ENCODE measurements at places on chromosomes 6 and 20.

DNA sequence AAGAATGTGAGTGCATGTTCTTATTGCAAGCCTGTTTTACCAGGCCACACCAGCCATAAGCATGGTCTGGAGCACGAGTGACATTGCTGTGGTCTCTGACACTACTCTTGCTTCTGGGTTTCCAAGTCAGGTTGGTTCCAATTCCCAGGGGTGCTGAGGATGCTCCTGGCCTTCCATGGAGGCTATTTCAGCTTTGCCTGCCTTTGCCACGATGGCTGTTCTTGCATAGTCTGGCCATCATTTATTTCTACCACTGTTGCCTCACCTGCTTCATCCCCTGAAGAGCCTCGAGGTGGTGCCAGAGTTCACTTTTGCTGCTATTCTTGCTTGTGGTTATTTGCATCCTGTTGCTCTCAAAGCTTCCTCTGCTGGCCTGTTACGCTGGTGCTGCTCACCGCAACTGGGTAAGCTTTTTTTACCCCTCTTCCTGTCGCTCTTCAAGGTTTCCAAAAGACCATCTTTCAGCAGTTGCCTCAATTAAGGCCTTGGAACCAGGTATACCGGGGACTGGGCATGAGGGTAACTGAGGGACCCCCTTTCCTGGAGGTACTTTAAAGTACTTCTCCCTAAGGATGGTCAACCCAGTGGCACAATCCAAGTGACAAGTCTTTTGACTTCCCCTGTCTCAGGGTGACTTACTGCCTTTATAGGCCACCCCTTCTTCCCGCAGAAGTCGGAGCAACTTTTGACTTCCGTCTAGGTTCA is 64.5 kb downstream of the AKAP7 start:
- DNase-seq = peak; percentile 64

GRCh38 chr6:36660771-36661471 is 17.6 kb upstream of the CDKN1A start:
- DNase-seq = no peak

GRCh38 chr6:73325656-73326055 is 28.4 kb downstream of the DPPA5 start:
- DNase-seq = no peak

GRCh38 chr20:57770852-57771720 is 61.3 kb upstream of the PMEPA1 start:
- DNase-seq = no peak

DNA sequence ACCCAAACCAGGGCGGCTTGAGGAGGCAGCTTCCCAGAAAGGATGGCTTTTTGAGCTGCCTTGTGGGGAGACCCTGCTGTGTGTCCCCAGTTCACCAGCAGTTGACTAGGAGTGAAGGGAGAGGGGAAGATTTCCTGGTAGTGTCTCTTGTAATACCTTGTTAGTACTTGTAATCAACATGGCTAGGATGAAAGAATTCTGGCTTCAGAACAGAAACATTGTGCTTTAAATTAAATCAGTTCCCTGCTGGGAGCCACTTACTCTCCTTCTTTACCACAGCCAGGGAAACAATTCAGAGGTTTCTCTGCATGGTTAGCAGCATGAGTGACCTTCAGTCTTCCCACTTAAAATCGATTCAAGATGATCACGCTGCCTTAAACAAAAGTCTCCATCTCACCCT is 525.4 kb upstream of the ID4 start:
- no peak for DNase-seq

- DNase-seq = no peak
Measured at GRCh38 chr6:81145506-81145905, 607.0 kb downstream of the TENT5A start.

- DNase-seq = no peak
Measured at GRCh38 chr6:147055821-147056392, 148.3 kb upstream of the STXBP5 start.

DNA sequence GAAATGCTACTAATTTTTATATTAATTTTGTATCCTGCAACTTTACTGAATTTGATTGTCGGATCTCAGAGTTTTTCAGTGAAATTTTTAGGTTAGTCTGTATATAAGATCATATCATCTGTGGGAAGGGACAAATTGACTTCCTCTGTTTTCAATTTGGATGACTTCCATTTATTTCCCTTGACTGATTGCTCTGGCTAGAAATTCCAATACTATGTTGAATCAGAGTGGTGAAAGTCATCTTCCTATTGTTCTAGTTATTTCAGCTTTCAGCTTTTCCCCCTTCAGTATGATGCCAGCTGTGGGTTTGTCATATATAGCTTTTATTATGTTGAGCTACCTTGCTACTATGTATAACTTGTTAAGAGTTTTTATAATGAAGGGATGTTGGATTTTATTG is 771.2 kb downstream of the KIF16B start:
- no peak for DNase-seq

DNA sequence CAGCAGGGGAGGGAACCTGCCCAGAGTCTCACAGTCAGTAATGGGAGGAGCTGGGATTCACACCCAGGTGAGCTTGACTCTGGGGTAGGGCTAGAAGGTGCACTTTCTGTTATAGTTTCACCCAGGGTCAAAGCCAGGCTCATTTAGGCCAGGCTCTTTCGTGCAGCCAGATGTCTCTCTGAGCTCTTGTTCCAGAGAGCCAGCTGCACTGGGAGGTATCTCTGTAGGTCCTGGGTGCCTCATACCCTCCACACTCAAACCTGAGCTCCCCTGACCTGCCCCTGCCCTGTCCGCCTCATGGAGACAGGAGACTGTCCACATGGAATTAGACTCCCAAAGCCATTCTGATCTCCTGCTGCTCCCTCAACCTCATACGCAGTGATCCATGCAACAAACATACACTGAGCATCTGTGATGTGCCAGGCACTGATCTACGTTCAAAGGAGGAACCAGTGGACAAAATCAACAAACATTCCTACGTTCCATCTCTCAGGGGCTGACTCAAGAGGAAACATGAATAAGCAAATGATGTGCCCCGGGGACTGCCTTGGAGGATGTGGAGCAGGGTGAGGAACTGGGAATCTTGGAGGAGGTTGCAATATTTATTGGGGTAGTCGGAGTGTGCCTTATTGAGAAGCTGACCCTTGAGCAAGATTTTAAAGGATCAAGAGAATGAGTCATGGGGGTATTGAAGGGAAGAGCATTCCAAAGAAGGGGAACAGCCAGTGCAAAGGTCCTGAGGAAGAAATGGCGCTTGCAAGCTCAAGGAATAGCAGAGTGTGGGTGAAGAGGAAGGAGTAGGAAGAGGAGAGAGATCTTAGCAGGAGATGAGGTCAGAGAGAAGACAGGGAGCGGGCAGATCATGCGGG is 71.3 kb upstream of the TOX2 start:
- no peak for DNase-seq

- DNase-seq = no peak
Measured at GRCh38 chr20:58401162-58401561, 12.1 kb downstream of the VAPB start.

GRCh38 chr6:119544325-119545175 is 195.0 kb upstream of the MAN1A1 start:
- no peak for DNase-seq

DNA sequence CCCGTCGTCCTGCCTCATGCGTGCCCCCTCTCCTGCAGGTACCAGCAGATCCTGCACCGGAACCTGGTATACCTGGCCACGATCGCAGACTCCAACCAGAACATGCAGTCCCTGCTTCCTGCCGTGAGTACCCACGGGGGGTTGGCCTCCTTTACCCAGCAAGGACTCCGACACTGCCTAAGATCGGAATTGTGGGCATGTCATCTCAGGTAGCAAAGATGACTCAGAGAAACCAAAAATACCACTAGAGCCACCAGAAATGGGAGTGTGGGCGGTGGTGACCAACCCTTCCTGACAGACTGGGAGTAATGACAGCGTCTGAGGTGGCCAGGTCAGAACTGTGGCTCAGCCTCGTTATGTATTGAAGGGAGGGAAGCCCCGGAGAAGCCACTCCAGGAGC is 16.3 kb downstream of the SS18L1 start:
- DNase-seq = peak; percentile 38

GRCh38 chr20:825710-826421 is 7.6 kb upstream of the FAM110A start:
- DNase-seq = no peak

DNA sequence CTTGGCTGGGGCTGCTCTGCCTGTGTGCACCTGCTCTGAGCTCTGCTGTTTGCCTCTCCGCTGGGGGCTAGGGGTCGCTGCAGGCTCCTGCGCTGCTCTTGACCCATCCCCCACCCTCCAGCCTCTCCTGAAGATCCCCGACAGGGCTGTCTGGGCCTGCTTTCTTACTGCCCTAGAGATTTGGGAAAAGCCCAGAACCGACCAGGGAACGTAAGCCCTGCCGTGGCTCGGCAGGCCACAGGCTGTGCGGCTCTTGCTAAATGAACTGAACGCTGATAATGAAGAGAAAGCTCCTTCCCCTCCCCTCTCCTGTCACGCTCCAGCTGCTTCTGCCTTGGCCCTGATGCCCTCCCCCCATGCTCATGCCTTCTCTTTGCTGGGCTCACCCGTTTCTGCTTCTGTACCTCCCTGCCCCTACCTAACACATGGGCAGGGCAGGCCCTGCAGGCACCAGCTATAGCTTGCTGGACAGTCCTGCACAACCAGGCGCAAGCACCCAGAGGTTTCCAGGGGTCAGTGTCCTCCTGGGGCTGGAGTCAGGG is 32.0 kb upstream of the PCMTD2 start:
- no peak for DNase-seq

DNA sequence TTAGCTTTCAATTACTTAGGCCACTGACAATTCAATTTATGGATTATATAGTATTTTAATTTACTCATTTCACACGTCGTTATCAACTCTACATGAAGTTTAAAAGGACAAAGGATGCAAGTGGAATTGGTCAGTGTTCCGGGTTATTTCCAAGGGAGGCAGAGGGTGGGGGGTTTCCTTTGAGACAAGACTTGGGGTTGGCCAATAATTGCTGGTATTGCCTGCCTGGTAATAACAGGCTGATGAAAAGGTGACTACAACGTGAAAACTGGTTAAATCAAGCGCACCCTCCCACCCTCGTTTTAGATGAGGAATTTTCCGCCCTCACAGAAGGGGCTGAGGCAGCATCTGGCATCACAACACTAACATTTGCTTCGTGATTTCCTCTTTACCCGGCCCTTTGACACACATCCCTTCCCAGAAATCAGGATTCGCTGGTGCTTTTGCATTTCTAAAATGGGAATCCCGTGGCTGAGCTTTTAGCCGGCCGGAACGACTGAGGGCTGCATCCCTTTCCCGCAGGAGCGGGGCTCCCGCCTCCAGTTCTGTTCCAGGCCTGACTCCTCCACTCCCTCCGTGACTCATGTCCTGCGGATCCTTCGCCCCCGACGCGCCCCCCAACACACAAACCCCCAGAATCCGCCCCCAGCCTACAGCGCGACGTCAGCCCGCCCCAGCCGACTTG is 999 bp upstream of the PIM1 start:
- DNase-seq = no peak

DNA sequence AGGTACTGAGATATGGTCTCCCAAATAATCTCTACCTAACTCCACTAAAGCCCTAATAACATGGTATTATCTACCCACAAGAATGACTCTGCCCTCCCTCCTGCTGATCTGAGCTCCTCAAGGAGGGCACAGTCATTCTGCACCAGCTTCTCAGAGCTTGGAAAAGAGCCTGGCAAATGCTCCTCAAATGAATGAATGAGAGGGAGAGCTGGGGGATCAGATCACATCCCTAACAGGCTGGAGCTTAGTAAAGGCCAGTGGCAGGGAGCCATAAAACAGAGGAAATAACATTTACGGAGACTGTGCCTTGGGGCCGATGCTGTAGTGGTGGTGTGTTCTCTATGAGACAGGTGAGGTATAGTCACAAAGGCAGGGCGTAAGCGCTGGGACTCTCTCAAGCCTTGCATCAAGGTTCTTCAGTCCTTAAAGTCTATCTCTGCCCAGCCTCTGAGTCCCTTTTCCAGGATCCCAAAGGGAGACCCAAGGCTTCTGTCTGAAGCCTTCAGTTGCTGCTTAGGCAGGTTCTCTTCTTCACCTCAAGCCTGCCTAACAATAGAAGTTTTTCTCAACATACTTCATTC is 7.2 kb upstream of the NNAT start:
- DNase-seq = no peak

GRCh38 chr6:122995921-122996793 is at the start of gene CLVS2:
TSS of gene CLVS2 (plus strand) at chr6:122996235. CDS start at chr6:122997778, 1,543 bp downstream.
- no peak for DNase-seq

DNA sequence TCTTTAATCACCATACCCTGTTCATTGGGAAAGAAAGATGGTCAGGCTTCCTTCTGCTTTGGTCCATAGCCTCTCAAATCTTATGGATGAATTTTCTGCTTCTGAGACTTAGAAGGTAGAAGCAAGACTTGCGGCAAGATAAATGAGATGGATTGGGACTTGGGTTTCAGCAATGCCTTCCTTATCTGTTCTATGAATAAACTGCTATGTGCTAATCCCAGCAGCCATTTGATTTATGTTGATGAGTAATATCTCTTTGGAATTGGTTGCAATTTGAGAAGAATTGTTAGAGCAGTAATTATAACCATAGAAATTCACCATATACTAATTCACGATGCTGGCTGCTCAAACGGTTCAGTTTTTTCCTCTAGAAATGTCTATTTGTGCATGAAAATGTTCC is 48.3 kb downstream of the TXLNB start:
- no peak for DNase-seq

DNA sequence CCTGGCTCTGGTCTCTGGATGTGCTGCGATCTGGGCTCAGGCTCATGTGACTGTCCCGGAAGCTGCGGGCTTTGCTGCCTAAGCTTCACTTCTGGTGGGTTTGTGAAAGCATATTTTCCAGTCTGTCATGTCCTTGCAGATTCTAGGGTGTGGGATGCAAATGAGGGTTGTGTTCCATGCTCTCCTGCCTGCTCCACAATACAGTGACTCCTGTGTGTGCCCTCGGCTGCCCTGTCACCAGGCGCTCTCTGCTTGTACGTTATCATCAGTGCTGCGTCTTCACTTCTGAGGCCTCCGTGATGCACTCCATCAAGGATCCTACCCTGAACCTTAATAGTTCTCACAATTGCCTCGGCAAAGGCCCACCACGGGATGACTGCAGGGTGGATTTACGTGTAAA is 84.2 kb downstream of the TTLL2 start:
- no peak for DNase-seq

- no peak for DNase-seq
Measured at GRCh38 chr6:51108563-51109234, 290.0 kb downstream of the TFAP2B start.

DNA sequence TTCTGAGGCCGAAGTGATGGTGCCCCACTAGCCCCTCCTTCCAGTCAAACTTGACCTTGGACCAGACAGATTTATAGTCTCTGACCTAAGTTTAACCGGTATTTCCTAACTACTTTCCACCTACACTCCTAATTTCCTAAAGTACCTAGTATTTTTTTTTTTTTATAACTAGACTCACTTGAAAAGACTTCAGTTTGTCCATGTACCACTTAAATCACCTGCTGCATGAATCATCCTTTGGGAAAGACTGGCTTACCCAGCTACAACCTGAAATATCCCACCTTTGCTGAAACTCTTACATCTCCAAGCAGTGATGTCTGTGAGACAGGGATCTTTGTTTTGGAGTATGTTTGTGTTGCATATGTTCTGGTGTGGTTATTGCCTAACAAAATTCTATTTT is 71.1 kb downstream of the ZDHHC14 start:
- DNase-seq = no peak

Data from stimulated activated CD4-positive, alpha-beta T cell treated with anti-CD3 and anti-CD28 coated beads, Interleukin-4, amount 100 ng/mL, for 4 hours (primary cell).